ENCODE measurements at places on chromosomes 5 and 9.
A peak's percentile ranks its signal among the peaks of the same experiment; 100 is the strongest.

DNA sequence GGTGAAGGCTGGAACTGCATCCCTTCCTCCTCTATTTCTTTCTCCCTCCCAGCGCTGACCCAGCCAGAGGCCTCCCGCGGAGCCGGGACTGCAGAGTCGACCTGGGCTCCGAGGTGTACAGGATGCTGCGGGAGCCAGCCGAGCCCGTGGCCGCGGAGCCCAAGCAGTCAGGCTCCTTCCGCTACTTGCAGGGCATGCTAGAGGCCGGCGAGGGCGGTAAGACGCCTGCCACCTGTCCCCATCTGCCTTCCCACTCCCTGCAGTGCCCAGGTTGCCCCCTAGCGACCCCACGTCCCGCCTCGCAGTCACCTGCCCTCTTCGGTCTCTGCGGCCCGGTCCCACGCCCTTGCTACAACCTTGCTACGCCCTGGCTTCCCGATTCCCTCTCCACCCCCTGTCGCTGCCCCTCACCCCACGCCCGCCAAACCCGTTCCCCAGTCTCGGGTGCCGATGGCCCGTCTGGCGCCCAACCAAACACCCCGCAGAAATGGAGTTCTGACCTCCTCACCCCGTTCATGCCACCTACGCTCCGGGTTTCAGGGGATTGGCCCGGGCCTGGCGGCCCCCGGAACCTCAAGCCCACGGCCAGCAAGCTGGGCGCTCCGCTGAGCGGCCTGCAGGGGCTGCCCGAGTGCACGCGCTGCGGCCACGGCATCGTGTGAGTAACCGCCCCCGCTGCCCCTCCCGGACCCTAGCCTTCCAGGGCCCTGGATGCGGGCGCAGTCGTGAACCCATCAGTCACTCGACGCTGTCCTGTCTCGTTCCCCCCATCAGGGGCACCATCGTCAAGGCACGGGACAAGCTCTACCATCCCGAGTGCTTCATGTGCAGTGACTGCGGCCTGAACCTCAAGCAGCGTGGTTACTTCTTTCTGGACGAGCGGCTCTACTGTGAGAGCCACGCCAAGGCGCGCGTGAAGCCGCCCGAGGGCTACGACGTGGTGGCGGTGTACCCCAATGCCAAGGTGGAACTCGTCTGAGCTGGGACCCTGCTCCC is 14.1 kb downstream of the PDLIM4 start:
- no peak for DNase-seq

DNA sequence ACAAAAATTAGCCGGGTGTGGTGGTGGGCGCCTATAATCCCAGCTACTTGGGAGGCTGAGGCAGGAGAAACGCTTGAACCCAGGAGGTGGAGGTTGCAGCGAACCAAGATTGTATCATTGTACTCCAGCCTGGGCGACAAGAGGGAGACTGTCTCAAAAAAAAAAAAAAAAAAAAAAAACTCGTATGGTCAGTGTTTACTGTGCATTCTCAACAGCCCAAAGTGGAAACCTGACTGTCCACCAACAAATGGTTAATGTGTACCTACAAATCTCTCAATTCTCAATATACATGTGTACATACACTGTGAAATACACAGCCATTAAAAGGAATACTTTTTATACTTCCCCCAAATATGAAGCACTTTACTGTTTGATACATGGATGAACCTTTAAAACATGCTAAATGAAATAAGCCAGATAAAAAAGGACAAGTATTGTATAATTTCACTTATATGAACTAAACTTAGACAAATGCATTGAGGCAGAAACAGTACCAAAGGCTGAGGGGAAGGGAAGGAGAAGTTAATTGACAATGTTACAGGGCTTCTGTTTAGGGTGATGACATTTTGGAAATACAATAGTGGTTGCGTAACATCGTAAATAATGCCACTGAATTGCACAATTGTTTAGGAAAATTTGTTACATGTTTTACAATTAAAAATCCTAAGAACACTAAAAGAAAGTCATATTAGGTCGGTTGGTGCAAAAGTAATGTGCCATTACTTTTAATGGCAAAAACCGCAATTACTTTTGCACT is 16.5 kb downstream of the DNAJA1 start:
- no peak for DNase-seq

GRCh38 chr9:69317894-69318293 is 7.1 kb upstream of the ENTREP1 start:
- no peak for DNase-seq

DNA sequence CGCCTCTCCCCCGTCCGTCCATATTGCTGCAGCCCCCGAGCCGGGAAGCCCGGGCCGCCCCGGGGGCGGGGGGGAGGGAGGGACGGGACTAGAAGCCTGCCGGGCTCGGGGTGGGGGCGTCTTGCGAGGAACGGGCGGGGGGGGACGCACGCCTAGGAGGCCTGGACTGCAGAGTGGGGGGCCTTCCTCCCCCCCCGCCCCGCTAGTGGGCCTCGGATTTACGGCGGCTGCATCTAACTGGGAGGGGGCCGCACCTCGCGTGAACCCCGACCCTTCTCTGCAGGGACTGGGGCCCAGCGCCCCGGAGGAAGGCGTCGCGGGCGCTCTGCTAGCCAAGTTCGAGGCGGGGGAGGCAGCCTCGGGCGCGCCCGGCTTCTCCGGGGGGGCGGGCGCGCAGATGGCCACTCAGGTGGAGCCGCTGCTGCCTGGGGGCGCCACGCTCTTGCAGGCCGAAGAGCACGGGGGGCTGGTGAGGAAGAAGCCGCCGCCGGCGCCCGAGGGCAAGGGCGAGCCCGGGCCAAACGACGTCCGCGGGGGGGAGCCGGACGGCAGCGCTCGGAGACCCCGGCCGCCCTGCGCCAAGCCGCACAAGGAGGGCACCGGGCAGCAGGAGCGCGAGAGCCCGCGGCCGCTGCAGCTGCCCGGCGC is at the start of gene LARP1:
Gene LARP1 (plus strand): TSS at position 17 of the 648 bp plus-strand sequence. CDS start 381 bp downstream, at position 398.
- DNase-seq = no peak

- no peak for DNase-seq
Measured at GRCh38 chr5:146363161-146363874, 24.7 kb downstream of the POU4F3 start.

GRCh38 chr9:111740739-111741138 is 54.0 kb downstream of the SHOC1 start:
- no peak for DNase-seq

DNA sequence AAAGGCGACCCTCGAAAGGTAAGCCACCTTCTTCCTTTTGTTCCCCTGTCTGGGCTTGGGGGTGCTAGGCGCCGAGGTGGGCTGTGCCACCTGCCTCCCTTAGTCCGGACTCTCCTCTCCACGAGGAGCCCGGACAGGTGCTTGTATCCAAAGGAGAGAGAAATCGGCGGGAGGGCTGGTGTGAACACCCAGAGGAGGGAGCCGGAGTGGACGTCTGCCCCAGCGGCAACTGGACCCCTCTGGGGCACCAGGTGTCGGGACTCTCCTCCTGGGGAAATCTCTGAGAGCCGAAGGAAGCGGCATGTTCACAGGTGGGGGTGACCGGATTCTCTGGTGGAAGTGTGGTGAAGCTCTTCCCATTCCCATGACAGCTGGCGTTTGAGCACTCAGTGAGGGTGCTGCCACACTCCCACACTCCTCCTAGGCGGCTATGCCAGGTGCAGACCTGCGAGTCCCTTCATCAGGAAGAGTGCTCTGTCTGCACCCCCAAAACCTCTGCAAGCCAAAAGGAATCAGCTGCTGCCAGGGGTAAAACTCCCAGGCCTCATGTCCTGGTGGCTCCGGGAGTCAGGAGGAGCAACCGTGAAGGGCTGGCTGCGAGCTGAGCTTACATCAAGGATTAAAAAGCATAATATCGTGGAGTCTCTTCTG is 921 bp downstream of the KCNIP1 start:
- no peak for DNase-seq

DNA sequence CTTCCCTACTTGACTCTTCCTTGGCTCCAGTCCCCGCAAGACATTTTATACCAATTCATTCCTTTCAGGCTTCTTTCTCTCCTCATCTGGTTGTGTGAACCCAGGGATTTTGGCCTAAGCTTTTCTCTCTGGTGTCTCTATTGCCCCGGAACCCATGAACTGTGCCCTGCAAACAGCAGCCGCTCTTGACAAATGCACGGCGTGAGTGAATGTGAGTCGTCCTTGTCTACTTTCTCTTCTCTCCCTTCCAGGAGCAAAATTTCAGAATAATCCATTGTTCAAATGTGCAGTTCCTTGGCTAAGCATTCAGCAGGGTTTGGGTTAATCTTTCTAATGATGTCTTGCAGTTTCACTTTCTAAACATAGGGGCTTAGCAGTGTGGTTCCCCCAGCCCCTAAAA is 250.4 kb upstream of the IRX4 start:
- no peak for DNase-seq

DNA sequence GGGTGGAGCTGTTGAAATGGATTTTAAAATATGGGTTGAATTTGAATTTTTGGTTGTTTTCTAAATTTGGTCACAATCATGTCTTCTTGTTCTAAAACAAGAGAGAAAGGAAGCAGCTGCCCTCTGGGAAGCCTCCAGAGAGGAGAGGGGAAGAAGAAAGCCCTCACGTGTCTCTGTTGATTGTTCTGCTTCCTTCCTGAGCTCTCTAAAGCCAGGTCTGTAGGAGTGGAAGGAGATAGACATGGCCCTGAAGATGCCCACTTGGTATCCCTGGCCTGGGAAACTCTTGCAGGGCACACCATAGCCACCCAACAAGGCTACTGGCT is 59.6 kb downstream of the GALNT12 start:
- DNase-seq = no peak

GRCh38 chr5:30112867-30113266 is 1080.6 kb upstream of the CDH6 start:
- no peak for DNase-seq

DNA sequence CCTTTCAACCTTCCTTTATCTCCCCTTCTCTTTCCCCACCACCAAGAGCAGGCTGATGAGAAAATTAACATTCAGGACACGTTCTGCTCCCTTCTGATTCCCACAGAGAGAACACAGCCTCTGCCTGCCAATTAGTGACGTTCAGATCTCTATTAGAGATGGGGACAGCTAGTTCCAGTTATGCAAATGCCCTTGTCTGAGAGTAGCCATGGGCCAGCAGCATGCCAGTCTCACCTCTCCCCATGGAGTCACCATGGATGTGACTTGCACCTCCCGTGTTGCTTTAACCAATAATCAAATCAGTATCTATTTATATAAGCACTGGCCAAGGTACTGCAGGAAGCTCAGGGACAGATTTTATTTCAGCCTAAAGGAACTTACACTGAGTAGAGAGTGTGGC is 61.3 kb downstream of the KCNIP1 start:
- DNase-seq = no peak

GRCh38 chr9:71778085-71778484 is 9.8 kb upstream of the CEMIP2 start:
- no peak for DNase-seq

DNA sequence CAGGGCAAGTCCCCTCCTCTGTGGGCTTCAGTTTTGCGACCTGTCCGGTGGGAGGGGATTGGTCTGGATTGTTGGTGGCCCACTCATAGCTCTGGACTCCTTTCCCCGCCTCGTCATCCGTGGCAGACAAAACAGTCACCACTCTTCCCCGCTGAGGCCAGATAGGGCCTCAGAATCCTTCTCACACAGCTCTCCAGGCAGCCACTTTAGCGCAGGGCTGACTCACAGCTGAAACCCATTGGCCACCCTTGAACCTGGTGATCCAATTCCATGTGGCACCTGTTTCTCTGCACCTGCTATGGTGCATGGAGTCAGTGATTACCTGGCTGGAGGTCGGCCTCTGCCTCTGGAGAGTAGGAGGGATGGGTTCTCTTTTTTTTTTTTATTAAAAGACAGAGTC is 15.8 kb upstream of the CACFD1 start:
- DNase-seq = peak; percentile 53

- DNase-seq = no peak
Measured at GRCh38 chr9:114300846-114301797, 21.8 kb upstream of the ORM1 start.

GRCh38 chr5:157186309-157187045 is 5.8 kb downstream of the ITK start:
- no peak for DNase-seq

DNA sequence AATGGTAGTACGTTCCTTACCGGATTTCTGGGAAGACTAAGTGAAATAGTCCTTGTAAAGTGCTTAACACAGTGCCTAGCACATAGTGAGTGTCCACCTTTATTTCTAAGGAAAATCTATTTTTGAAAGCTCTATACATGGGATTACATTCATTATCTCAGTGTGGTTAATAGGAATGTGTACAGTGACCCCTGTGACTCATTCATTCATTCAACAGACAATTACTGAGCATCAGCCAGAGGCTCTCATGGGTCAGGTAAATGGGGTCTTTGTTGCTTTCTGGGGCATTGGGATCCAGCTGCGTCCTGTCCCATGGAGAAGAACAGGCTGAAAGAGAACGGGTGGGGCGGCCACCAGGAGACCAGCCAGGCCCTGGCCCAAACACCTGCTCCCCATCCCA is 226.2 kb upstream of the TBC1D2 start:
- DNase-seq = no peak

DNA sequence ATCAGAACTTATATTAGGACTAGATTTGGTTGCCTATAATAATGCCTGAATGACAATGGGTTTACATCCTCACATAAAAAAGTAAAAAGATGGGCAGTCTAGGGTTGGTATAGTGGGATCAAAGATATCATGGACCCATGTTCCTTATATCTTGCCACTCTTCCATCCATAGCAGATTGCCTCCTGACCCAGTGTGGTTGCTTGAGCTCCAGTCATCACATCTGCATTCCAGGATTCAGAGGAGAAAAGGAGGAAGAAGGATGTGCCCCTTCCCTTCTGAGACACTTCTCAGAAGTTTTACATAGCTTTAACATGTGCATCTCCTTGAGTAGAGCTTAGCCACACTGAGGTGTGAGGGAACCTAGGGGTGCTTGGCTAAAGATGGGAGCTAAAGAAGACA is 22.9 kb downstream of the RALGPS1 start:
- no peak for DNase-seq

- no peak for DNase-seq
Measured at GRCh38 chr9:127505396-127506116, 54.2 kb downstream of the LRSAM1 start.

DNA sequence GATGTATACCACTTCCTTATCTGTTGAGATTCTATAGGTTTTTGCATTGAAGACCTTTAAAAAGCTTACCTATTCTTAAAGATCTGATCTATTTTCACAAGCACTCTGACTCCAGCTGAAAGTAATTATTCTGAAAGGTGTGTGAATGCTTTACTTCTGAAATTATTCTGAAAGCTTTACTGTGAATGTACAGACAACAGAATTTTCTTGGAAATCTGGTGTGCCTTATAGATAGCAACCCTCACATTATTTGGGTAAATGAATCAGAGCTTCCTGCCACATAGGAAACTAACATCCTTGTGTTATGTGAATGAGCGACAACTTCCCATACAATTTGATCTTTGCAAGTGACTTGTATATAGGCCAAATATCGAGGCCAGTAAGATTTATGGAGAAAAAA is 6.5 kb downstream of the CDO1 start:
- DNase-seq = no peak

DNA sequence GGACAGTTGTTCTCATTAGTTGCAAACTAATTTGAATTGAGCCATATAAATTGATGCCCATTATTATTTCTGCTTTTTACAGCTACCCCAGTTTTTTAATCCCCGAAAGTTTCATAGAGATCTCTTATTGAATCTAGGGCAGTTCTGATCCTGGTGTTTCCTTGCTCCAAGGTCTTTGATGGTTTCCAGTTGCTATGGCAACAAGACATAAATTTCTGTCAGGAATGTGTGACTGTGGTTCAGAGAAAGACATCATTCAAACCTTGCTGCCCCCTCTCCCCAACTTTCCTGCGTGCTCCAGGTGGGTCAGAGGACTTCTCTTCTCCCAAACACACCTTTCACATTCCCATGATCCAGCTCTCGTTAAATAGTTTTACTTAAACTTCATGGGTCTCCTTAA is 63.4 kb downstream of the TAF11L14 start:
- DNase-seq = no peak
